ENCODE measurements at places on chromosomes 4 and X.

GRCh38 chr4:113385281-113385899, 335.9 kb downstream of the ANK2 start:
- no peak for DNase-seq

- no peak for DNase-seq
Observed at GRCh38 chr4:16834814-16835213, 63.6 kb downstream of the LDB2 start.

DNA sequence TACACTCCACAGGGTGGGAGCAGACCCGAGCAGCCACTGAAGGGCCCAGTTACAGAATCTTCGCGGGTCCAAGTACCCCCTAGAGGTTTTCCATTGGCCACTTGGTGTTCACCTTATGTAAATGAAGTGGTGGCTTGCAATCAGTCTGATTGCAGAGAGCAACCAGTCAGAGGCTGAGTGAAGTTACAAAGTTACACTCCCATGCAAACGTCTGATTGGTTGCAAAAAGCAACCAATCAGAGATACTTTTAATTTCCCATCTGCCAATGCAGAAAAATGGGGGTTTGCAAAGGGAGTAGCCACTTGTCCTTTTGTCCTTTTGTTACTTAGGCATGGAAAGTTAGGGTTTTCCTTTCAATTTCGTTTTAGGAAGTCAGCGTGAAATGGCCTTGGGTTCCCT, 27.0 kb upstream of the NKAP start:
- no peak for DNase-seq

- no peak for DNase-seq
Observed at GRCh38 chr4:11625211-11625610, 196.5 kb upstream of the HS3ST1 start.

DNA sequence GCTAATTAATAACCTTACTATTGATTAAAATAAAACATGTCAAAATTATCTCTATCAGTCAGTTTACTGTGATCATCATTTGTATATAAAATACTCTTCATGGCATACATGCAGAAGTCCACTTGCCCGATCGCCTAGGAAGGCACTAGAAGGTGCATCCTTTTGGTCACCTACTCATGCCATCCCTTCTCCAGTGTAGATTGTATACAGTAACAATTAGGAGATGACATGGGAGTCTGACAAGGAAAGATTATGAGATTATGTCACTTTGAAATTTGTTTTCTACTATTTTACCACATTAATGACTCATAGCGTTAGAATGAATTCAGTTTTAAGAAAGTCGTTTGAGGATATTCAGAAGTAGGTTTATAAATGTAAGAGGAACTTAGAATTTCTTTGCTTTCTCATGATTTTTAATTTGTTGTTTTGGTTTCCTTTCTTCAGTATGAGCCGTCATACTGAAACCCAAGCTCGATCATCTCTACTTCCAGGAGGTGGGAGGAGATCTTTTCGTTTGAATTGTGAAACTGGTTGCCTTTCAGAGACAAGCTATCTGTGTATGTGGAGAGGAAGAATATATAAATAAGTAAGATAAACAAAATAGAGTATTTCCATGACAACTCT, 51.1 kb upstream of the UNC5C start:
- DNase-seq, result no peak

- peak; percentile 70 for DNase-seq
Observed at GRCh38 chr4:186725469-186726425, 2.1 kb upstream of the FAT1 start.

- DNase-seq, result no peak
Observed at GRCh38 chrX:139596068-139596467, 65.5 kb downstream of the F9 start.

GRCh38 chrX:143017272-143017671, 8.5 kb upstream of the SPANXN4 start:
- no peak for DNase-seq

All from GM04504 (cell line).